ENCODE measurements at places on chromosomes 2 and 18. TPM values are rescaled to one million over a fixed set of nuclear protein-coding genes. Genes with fewer than 3 reads are reported as not detected.

SPAST gene
- 8.7 TPM for total RNA-seq

AGAP1 gene
- total RNA-seq = 18.1 TPM

FHOD3 gene
- 346 TPM for total RNA-seq

ASB18 gene
- 11.3 TPM for total RNA-seq

- no peaks in the 10 kb centered on the region for H3K36me3 ChIP-seq
- no peak overlapping the region for H3K27ac ChIP-seq
- H3K27me3 ChIP-seq = no peaks in the 10 kb centered on the region
- no peak for DNase-seq
- no peaks in the 10 kb centered on the region for H3K4me1 ChIP-seq
These were observed 219.9 kb upstream of the FBXO11 start for GRCh38 chr2:48126162-48126561.

PRKAG3 gene
- 0.14 TPM for total RNA-seq

All from left ventricle myocardium inferior (tissue), 1 donor.